ENCODE measurements at places on chromosomes 6 and 20.

- no peak for ATAC-seq
Observed at GRCh38 chr6:11683871-11684270, 94.7 kb downstream of the ADTRP start.

DNA sequence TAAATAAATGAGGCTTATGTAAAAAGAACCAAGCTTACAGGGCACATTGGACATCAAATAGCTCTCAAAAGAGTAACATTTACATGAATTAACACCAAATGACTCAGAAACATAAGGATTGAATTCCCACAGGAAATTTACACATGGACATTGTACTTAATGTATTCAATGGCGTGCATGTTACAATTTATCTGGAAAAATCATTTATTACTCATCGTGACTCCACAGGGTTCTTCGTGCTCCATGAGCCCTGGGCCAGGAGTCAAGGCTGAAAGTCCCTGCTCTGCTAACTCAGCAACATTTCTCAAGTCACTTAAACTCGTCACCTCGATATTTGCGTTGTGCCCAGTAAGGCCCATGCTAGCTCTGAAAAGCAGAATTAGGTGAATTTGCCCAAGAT lies 158.5 kb downstream of the PHACTR1 start:
- no peak for ATAC-seq

DNA sequence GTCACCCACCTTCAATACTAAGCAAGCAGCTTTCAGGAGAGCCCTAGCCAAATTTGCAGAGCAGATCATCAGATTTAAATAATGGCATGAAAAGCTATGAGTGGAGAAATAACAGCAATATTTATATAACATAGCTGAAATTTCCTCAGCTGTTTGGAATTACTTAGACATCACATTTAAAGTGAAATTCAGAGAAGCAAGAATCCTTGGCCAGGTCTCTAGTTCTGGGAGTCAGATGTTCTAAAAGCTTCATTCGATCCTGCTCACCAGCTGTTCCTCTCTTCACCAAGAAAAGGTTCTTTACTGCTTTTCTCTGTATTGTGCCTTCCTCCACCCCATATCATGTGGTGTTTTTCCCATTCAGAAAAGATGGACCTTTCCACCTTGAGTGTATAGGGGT lies 152.3 kb upstream of the JAG1 start:
- ATAC-seq = no peak

GRCh38 chr6:105400501-105400900 lies 2.4 kb downstream of the PREP start:
- ATAC-seq = no peak

DNA sequence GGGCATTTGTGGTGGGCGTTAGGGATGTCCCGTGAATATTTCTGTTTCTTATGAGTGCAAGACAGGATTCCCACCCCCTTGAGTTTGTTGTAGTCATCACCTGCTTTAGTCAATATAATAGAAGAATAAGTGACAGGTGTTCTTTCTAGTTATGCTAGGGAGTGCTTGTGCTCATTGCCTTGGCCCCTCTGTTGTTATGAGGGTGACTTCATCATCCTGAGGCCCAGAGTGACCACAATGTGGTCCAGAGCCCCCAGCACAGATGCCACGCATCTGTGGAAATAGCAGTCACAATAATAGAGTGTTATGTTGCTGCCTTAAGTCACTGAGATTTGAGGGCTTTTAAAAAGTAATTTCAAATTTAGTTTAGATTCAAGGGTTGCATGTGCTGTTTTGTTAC lies 42.4 kb downstream of the GGTLC1 start:
- ATAC-seq = no peak

GRCh38 chr20:45629496-45630100 lies at the start of gene WFDC10A:
Gene WFDC10A, plus strand, starts transcription at chr20:45629739. Its CDS starts 75 bp downstream, at chr20:45629814.
- ATAC-seq = no peak

GRCh38 chr6:38162493-38163185 lies 343.1 kb downstream of the ZFAND3 start:
- no peak for ATAC-seq

DNA sequence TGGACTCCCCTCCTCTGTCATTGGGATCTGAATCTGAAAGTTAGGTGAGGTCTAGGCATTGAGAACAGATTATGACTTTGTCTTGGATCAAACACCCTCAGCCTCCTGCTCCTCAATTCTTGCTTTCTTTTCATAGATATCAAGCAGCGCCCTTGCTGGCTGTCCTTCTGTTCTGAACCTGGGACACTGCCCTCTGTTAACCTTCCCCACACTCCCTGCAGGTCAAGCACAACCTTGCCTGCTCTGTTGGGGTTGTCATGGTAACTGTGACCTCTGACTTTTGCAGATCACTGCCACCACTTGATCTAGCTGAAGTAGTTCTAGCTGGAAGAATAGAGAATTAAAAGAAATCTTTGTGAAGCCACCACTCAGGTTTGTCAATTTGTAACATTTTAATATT lies 16.4 kb upstream of the MICA start:
- no peak for ATAC-seq

DNA sequence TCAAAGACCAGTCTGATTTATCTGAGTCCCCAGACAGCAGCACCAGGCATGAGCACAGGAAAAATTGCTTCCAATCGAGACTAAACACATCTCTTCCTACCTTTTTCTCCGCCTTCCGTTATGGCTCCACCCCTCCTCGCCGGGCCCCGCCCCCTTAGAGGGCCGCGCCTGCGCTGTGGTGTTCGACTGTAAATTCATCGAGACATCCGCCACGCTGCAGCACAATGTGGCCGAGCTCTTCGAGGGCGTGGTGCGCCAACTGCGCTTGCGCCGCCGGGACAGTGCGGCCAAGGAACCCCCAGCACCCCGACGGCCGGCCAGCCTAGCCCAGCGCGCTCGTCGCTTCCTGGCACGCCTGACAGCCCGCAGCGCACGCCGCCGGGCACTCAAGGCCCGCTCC lies 8.9 kb downstream of the REM1 start:
- no peak for ATAC-seq

GRCh38 chr6:64685401-64685800 lies 1021.6 kb downstream of the EYS start:
- no peak for ATAC-seq

DNA sequence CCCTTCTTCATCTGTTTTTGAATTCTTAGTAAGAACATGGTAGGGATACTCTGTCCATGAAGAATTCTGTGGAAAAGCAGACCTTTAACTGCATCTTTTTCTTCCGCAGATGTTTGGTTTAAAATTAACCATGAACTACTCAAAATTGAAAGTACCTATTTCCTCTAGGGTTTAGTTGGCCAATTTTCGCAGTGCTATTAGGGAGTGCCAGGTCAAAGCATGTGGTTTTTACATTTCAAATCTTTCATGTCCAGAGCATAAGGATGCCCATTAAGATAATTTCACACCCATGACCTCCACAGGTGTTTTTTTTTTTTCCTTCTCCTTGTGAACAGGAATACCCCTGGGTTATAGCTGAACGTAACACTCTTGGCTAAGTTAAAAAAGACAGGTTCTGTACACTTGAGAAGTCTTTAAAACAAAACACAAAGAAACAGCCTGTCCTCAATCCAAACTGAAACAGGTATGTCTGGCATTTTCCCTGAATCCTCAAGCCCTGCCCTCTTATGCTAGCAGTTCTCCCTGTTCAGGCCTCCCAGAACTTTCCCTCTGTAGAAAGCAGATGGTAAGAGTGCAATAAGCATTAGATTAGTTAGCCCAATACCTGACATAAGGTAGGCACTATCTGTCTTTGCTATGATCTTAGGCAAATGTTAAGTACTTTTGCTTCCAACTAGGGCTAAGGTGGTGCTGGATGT lies 67.1 kb downstream of the ELOVL5 start:
- no peak for ATAC-seq

DNA sequence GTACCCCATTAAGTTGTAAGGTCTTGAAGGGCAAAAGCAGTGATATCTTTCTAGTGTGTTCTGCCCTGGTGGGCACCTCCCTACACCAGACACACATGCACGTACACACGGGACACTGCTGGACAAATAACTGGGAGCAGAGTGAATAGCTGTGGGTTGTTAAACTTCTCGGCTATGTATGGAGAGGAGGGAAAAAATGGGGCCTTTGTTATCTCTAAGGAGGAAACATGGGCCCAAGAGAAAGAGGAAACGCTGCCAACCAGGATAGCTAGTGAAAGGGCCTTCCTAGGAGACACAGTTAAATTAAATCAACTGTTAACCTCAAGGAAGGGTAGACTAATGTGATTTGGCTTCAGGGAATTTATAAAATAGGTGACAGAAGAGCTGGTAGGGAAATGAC lies 169.7 kb downstream of the MYLK4 start:
- ATAC-seq = no peak

DNA sequence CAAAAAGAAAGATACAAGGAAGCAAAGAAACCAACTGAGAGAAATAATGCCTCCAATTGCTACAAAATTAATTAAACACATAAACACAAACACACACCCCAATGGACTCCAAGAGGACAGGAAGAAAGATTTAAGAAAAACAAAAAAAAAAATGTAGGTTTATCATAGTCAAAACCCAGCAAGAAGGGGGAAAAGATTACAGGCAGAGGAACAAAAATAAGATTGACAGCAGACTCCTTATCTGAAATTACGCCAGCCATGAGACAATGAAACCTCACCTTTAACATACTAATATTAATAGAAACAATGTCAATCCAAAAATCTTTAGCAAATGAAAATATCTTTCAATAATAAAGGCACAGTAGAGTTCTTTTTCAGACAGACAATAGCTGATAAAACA lies 155.8 kb downstream of the RNGTT start:
- no peak for ATAC-seq

DNA sequence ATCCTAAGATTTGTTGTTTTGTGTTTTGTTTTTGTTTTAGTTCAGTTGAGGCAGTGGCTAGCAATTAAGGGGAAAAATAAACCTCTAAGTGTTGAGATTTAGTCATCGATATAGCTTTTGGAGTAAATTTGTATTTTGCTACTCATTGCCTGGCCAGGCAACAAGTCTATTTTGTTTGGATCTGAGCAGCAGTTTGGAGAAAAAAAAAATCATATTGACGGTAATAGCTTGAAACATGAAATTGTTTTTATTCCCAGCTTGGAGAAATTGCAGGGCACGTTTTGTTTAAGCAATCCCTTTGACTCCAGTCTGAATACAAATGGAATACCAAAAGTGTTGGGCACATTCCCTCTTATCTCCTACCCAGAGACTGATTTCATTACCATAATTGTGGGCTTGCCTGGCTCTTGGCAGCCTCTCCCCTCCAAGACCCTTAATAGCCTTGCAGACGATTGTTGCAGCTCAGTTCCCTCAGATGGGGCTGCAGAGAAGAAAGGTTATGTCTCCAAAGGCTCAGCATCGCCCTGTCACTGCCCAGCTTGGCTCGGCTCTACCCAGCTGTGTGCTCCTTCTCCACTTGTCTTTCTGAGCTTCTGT lies 56.0 kb downstream of the ISM1 start:
- ATAC-seq = no peak

DNA sequence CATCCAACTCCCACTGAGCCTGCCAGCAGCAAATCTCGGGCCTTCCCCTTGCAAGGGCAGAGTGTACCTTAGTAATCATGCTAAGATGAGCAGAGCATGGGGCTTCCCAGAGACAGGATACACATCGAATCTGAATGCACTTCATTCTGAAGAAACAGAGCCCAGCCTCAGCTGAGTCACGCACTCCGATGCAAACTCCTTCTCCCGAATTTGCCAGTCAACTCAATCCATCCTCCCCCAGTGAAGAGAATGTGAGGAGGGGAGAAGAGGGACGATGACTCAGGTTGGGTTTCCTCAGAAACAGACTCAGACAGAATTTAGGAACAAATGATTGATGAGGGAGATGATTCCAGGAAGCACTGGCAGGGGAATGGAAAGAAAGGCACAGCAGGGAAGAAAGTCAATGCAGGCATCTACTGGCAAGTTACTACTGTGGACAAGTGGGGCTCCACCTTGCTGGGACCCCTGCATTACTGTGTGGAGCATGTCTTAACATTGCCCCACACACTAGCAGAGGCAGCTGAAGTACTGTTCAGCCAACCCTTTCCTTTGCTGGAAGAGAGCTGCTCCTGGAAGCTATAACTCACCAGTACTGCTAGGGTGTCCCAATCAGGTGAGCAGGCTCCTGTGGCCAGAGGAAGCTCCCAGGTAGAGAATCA lies 251.6 kb downstream of the ADGB start:
- ATAC-seq = no peak

DNA sequence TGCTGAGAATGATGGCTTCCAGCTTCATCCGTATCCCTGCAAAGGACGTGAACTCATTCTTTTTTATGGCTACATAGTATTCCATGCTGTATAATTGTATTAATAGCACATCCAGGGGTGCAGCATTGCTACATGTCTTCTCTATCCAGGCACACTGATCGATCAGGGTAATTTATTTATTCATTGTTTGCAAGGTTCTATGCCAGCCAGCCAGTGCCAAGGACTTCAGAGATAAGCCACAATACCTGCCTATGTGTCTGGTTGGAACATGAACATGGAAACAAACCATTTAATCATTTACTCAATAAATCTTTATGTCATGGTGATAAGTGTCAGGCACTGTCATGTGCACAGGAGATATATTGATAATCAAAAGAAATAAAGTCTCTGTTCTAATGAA lies 5.8 kb upstream of the OR2B3 start:
- ATAC-seq = no peak

- no peak for ATAC-seq
Observed at GRCh38 chr6:165616116-165616515, 46.9 kb downstream of the PDE10A start.

GRCh38 chr20:39596554-39596953 lies 634.4 kb downstream of the DHX35 start:
- no peak for ATAC-seq

GRCh38 chr6:13554929-13555333 lies 19.5 kb upstream of the SIRT5 start:
- no peak for ATAC-seq

DNA sequence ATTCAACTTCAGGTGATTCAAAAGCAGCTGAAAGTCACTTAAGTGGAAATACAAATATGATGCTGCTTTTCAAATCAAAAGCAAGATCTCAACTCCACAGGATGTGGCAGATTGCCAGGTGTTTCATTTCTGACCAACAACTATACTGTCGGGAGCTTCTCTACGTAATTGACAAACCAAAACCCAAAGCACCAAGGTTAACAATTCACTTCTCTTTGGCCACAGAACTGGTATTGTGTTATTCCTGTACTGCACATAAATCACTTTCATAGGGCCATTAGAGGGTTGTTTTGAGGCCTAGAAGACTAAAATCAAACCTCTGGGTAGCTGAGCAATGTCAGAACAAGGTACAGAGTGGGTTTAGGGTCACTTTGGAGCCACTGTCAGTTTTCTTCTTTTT lies 169.7 kb downstream of the HAO1 start:
- ATAC-seq = no peak

GRCh38 chr20:54167909-54168872 lies 5.6 kb downstream of the CYP24A1 start:
- ATAC-seq = no peak

GRCh38 chr6:168166627-168167026 lies 87.6 kb upstream of the FRMD1 start:
- ATAC-seq = no peak

GRCh38 chr6:74946961-74947360 lies 258.9 kb downstream of the COL12A1 start:
- no peak for ATAC-seq

GRCh38 chr20:57809661-57810172 lies 99.9 kb upstream of the PMEPA1 start:
- ATAC-seq = no peak

- peak; percentile 82 for ATAC-seq
Observed at GRCh38 chr6:2853769-2854395, 12.2 kb upstream of the SERPINB1 start.

All from activated CD4-positive, CD25-positive, alpha-beta regulatory T cell treated with anti-CD3 and anti-CD28 coated beads, Interleukin-2, amount 50 U/mL, for 24 hours (primary cell).